Suppressor macrophage treated with lipopolysaccharide for 4 hours (primary cell): ENCODE measurements at places on chromosomes 4 and X.
A peak's percentile ranks its signal among the peaks of the same experiment; 100 is the strongest.

DNA sequence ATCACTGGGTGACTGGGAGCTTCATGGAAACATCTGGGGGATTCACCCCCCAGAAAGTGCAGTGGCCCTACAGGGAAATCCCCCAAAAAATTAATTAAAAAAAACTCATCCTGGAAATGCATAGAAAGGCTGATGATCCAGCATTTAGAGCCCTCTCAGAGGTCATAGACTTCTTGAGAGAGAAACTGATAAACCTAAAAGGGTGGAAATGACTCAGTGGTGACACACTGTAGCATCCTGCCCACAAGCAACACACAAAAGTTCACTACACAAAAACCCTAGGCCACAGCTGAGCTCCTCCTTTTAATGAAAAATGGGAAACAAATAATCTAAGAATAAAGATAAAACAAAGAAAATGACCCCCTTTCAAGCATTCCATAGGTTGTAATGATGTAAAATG is 911.5 kb downstream of the GLUD2 start:
- no peak for DNase-seq

DNA sequence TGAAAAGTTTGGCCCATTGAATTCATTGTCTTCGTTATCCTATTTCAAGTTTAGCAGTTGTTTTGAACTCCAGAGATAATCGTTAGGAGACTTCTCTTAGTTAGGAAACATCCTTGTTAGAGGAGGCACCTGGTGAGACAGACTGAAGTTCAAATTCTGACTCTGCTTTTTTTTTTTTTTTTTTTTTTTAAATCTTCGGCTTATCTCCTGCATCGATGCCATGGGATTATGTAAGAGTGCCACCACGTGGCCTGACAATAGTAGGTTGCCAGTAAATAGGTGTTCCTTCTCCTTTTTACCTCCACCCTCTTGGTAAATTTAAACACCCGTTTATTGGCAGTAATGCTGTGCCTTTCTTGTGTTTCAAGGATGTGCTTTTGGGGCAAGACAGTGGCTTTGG is 149.3 kb downstream of the SOWAHB start:
- DNase-seq: peak; percentile 13

DNA sequence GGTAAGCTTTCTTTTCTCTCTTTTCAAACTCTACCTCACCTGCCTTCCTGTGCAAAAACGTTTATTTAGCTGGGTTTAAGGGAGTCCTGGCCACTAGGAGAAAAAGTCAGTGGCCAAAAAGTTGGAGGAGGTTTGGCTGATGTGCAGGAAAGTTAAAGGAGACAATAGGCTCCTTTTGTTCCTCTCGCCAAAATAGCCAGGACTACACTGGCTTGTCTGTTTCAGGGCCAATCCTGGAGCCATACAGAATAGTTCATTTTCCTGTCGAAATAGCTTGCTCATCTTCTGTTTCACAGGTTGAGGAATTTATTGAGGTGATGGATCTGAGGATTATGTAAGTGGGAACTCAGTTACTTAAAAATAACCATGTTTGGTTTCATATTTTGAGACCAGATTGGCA is 423 bp downstream of the HEPH start:
- DNase-seq: no peak

GRCh38 chrX:109855501-109855900 is 122.4 kb upstream of the ACSL4 start:
- peak; percentile 67 for DNase-seq

- DNase-seq: peak; percentile 80
These were observed 38.2 kb upstream of the PLAC8 start for GRCh38 chr4:83152746-83153145.

DNA sequence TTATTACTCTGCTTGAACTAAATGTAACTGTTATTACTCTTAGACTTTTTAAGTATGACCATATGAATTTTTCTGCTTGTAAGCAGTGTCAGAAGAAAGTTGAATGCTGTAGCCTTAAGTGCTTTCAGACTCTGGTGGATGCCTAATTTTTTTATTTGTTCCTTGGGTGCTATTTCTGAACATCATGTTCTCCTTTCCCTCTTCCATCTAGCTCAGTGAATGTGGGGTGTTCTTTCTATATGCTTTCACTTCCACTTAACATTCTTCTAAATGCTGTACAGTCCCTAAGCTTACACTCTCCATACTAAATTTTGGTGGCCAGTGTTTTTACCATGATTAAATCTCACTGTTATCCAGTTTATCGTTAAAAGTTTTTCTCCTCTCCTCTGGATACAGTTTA is 3.6 kb downstream of the DCK start:
- DNase-seq: peak; percentile 47

GRCh38 chr4:155629956-155630355 is 36.7 kb upstream of the GUCY1A1 start:
- DNase-seq: no peak

- no peak for DNase-seq
These were observed at the start of gene FGF13 for GRCh38 chrX:138711399-138712347. Gene FGF13 (minus strand): TSS chrX:138711717. CDS start chrX:138711003, 714 bp downstream.

DNA sequence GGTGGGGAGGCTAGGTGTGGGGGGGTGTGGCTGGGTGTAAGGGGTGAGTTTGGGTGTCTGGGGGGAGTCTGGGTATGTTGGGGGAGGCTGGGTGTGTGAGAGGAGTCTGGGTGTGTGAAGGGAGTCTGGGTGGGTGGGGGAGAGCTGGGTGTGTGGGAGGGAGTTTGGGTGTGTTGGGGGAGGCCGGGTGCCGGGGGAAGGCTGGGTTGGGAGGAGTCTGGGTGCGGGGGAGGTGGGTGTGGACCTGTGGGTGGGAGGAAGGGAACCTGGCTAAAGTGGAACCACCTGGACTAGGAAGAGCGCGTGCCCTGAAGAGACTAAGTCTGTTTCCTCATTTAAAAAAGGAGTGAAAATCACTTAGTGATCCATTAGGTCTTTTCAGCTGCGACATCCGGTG is 18.3 kb downstream of the SPON2 start:
- DNase-seq: no peak

DNA sequence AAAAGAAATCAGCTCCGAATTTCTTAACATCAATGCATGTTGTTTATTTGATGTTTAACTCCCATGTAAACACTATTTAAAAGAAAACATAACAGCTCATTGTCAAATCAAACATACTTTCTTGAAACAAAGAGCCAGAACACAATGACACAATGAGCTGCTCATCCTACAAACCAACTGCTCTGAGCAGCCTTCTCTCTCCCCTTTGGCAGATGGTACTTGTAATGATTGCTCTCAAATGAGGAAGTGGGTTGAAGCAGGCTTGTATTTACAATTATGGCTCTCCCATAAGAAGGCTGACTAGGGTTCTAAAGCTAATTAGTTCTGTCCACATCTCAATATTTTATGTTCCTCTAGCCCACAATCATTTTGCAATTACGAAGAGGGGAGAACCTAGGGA is 637.8 kb upstream of the ADGRL3 start:
- DNase-seq: no peak

GRCh38 chr4:7397206-7398103 is 37.3 kb downstream of the PSAPL1 start:
- no peak for DNase-seq

DNA sequence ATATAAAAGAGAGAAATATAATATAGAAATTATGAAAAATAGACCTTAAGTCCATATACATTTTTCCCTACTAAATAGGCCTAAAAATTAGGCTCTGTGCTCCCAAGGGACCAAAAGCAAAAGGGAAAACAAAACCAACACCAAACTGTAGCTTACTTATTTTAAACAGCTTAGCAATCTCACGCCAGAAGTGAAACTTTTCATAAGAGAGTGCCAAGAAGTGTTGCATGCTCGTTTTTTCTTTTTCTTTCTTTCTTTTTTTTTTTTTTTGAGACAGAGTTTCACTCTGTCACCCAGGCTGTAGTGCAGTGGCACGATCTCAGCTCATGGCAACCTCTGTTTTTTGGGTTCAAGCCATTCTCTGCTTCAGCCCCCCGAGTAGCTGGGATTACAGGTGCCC is 250.4 kb downstream of the TMA16 start:
- DNase-seq: peak; percentile 55

GRCh38 chr4:83219344-83220331 is 65.0 kb downstream of the COQ2 start:
- DNase-seq: peak; percentile 78

- no peak for DNase-seq
These were observed 101.0 kb upstream of the TLR2 start for GRCh38 chr4:153582954-153583702.

- DNase-seq: peak; percentile 0
These were observed 40.4 kb downstream of the UNC5C start for GRCh38 chr4:95508421-95508820.

DNA sequence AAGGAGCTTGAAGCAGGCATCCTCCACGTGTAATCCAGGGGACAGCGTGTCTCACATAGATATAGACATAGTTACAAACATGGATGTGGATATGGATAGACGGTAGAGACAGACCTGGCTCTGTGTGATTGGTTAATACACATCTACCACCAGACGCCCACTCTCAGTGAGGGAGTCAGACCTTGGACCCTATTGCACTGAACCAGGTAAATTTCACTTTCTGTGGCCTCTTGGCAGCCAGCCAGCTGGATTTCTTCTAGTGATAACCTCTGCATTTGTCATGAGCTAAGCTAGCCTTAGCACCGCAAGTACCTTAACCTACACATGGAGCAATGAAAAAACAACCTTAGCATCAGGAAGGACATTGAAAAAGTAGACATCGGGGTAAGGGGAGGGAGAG is 79.2 kb upstream of the ACSL4 start:
- DNase-seq: no peak

DNA sequence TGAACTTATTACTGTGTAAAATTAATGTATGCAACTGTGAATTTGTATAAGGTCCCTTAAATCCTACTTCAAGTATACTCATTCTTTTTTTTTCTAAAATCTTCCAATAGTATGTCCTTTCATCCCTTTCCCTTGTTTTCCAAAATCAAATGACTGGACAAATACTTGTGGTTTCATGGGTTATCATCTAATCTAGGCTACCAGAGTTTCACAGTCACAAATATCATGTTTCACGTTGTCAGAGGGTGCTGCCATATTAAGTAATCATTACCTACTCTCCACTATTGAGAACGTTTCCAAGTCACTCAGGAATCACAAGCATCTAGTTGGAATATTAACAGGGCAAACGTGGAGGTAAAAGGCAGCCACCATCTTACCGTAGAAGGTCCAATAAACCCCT is 1235.0 kb upstream of the TENM3 start:
- DNase-seq: no peak

GRCh38 chr4:124710911-124711310 is 1.6 kb downstream of the ANKRD50 start:
- DNase-seq: peak; percentile 5

DNA sequence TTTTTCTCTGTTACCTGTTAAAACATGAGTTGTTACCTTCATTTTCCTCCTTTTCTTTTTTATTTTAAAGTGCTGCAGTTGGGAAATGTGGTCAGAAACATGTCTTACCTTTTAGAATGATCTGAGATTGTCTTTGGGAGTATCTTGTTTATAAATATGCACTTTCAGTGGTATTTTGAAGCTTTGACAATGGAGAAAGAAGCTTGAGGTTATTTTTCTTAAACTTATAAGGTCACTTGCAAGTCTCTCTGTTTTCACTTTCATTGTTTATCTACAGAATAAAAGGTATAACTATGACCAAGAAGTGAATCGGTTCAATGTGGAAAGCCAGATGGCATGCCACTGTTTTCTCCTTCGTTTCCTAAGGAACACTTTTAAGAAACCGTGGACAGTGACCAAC is 167.5 kb upstream of the SLC7A11 start:
- DNase-seq: no peak

DNA sequence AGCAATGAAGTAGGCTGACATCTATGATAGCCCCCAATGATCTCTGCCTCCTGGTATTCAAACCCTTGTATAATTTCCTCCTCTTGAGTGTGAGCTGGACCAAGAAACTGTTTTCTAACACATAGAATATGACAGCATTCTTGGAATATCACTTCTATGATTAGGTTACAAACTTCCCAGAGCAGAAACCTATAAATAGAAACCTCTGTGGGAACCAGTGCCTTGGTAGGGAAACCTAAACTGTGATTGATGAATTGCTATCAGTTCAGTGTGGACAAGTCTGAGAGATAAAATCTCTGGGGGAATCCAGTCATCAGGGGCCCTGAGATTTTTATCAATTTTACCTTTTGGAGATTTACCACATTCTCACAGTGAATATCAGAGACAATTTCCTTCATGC is 756.5 kb upstream of the AGA start:
- no peak for DNase-seq

DNA sequence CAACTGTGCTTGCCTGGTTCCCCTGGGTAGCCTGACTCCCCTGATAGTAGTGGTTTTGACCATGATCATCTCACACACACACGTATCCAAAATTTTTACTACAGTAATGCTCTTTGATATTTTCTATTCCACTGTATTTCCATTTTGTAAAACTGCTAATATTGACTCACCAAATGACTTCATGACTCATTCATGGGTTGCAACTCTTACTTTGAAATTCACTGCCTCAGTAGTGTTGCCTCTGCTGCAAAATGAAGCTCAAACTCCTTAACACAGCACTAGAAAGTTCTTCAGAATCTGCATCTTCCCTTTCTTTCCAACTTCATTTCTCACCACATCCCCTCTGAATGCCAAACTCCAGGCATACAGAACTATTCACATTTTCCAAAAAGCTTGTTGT is 20.3 kb downstream of the QRFPR start:
- no peak for DNase-seq

- no peak for DNase-seq
These were observed 72.9 kb downstream of the AMMECR1 start for GRCh38 chrX:110245011-110245410.

- no peak for DNase-seq
These were observed 57.7 kb downstream of the HS6ST2 start for GRCh38 chrX:132900633-132901293.

GRCh38 chr4:24657768-24658617 is 73.6 kb upstream of the DHX15 start:
- peak; percentile 37 for DNase-seq

GRCh38 chr4:76251441-76252270 is at the start of gene FAM47E:
Gene FAM47E (plus strand): TSS chr4:76251721. CDS start chr4:76251747, 26 bp downstream.
- DNase-seq: peak; percentile 60

DNA sequence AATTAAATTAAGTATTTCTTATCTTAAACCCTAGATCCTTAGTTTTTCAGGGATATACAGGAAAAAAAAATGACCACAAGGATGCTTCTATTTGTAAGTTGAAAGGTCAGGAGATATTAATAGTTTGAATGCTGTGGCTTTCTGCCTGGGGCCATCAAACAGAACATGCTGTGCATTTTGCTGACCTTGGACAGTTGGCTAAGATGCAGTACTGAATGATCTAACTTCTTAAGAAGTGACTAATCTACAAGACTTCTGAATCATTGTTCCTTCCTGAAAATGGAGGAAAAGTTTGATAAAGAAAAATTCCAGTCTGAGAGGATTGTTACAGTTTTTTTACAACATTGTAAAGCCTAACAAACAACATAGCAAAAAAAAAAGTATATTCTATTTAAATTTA is 237.8 kb upstream of the JADE1 start:
- peak; percentile 81 for DNase-seq

GRCh38 chr4:138656990-138657389 is 358.6 kb upstream of the NOCT start:
- no peak for DNase-seq

DNA sequence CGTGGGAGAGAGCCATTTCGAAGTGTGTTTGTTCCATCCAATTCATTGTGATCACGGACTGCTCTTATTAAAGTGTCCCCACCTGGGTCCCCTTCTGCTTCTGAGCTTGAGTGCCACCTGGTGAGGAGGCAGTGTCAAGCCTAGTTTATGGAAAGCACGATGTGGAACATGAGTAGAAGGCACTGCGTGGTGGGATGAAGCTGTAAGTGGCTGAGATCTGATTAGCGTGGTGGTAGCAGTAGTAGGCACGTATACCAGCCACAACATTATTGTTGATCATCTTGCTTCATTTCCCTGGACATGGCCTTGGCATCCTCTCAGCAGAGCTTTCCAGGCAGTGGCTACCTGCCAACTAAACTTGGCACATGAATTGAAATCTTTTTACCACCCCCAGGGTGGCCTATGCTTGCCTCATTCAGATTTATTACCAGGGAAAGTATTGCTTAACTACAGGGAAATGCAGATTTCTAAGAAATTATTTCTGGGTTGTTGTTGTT is 46.4 kb downstream of the GPAT3 start:
- no peak for DNase-seq
